Suppressor macrophage treated with lipopolysaccharide for 1 hour (primary cell): ENCODE measurements at places on chromosomes 5 and 9.

GRCh38 chr9:136292026-136292538, 11.8 kb downstream of the CCDC187 start:
- no peak for DNase-seq

GRCh38 chr9:128001779-128002298, 21.1 kb upstream of the EEIG1 start:
- DNase-seq = peak; percentile 76

- DNase-seq = no peak
These were observed 135.4 kb upstream of the IER5L start for GRCh38 chr9:129313331-129313955.

DNA sequence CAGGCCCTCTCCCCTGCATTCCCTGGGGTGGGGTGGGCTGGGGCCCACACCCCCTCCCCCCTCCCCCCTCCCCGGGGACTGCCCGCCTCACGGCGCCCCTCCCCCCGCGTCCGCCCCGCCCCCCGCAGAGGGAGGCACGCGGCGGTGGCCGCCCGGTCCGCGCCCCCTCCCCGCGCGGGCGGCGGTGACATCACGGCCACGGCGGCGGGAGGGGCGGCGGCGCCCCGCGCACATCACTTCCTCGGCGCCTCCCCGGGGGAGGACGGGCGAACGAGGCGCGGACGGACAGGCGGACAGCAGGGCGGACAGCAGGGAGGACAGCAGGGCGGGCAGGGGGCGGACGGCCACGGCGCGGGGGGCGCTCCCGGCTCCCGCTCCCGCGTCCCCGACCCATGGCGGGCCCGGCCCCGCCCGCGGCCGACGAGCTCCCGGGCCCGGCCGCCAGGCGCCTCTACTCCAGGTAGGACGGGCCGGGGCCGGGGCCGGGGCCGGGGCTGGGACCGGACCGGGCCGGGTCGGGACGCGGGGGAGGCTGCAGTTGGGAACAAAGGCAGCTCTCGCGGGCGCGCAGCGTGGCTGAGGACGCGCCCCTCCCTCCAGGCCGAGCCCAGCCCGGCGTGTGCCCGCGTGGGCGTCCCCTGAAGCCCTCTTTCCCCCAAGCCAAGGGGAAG, at the start of gene GPSM1:
TSS of gene GPSM1 (plus strand) at position 236 of the 671 bp plus-strand sequence. CDS start at position 393, 157 bp downstream.
- DNase-seq = peak; percentile 65
